CD4-positive, alpha-beta T cell treated with Interleukin-4 for 4 hours (primary cell): ENCODE measurements at places on chromosomes 2 and 18.
A peak's percentile ranks its signal among the peaks of the same experiment; 100 is the strongest.

- DNase-seq, result no peak
These were observed 23.6 kb downstream of the CHRNA1 start for GRCh38 chr2:174740721-174741120.

DNA sequence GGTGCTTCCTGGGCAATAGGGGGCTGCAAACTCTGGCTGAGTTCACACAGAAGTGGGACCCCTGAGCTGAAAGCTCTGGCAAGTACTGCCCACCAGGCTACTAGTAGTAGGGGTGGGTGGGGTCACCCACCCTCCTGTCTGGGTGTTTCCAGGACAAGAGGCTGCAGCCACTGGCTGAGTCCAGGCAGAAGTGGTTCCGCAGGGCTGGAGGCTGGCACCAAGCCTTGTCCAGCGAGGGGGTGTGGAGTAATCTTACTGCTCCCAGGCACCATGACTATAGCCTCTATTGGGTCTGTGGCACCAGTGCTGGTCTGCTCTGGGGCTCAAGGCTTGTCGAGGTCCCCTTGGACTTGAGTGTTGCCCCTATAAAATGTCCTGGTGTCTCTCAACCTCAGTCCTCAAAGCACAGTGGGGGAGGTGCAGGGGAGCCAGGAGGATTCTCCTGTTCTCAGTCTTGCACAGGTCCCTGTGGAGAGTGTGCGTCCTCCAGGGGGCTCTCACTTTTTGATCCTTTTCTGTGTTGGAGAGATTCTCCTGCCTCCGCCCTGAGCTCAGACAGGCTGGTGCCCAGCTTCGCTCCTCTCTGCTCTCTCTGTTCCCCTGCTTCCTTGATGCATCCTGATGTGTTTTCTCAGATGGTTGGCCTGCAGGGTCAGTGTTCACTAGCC lies 48.1 kb downstream of the NUP35 start:
- DNase-seq, result no peak

- no peak for DNase-seq
These were observed 46.5 kb downstream of the TET3 start for GRCh38 chr2:74031221-74031620.

GRCh38 chr2:151767536-151767935 lies 33.3 kb upstream of the NEB start:
- DNase-seq, result no peak

DNA sequence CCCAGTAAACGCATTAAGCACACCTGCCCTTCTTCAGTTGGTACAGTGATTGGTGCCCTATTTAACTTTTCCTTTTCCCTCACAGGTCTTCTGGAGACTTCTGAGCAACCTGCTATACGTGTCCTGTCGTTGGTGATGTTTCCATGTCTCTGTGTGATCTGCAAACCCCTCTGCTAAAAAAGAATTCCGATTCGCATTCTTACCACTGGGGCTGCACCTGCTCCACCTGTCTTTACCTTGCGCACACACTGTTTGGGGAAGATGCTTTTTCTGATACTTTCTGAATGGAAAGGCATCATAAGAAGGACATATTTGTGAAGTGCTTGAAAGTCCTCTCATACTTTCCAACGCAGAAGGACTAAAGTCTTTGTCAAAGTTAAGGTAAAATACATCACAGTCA lies 323.9 kb upstream of the SOX11 start:
- no peak for DNase-seq

DNA sequence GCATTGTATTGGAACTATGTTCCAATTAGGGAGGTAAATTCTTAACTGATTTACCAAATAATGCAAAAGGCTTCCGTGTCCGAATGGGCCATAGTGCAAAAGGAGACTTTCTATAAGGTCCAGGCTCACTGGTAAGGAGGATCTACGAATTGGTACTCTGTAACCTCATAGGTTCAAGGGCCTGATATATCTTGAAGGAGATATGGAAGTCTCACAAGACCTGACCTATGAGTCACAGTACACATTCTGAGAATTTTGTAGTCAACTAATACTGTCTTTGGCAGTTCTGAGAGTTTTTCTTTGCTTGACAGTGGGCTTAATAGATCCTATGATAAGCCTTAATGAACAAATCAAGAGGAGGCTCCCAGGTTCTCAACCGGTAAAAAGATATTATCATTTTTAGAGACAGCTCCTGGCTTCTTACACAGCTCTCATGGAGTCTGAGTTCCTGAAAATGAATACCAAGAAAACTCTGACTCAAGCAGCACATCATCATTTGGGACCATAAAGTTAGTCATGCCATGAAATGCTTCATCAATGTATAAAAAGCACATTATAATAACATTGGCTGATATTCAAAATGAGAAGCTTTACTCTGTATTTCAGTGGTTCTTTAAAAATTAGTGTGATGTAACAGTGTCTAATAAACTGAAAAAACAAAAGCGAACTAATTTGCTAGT lies 1275.2 kb upstream of the CRIM1 start:
- DNase-seq, result no peak

GRCh38 chr18:80171054-80171872 lies 62.2 kb downstream of the ADNP2 start:
- peak; percentile 27 for DNase-seq
